CD4-positive, alpha-beta T cell treated with Interleukin-17A for 4 hours (primary cell): ENCODE measurements at places on chromosomes 13 and 19.
A peak's percentile ranks its signal among the peaks of the same experiment; 100 is the strongest.

DNA sequence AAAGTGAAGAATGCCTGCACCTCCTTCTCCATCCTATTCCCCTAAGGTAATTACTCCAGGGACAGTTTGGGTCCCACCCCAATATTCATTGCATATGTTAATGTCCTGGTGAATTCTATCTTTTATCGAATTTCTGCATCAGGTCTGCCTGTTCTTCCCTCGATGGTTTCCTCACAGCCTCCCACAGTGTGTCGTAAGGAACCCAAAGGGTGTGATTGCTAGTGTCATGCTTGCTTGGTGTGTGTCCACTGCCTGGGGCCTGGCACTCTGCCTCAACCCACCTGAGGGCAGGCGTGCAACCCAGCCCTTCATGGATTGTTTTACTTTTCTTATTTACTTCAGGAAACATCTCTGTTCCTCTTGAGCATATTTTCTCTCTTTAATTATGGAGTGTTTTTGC is 60.2 kb upstream of the CYSLTR2 start:
- no peak for DNase-seq

- DNase-seq = no peak
These were observed 30.4 kb upstream of the HMGB1 start for GRCh38 chr13:30496147-30496546.

DNA sequence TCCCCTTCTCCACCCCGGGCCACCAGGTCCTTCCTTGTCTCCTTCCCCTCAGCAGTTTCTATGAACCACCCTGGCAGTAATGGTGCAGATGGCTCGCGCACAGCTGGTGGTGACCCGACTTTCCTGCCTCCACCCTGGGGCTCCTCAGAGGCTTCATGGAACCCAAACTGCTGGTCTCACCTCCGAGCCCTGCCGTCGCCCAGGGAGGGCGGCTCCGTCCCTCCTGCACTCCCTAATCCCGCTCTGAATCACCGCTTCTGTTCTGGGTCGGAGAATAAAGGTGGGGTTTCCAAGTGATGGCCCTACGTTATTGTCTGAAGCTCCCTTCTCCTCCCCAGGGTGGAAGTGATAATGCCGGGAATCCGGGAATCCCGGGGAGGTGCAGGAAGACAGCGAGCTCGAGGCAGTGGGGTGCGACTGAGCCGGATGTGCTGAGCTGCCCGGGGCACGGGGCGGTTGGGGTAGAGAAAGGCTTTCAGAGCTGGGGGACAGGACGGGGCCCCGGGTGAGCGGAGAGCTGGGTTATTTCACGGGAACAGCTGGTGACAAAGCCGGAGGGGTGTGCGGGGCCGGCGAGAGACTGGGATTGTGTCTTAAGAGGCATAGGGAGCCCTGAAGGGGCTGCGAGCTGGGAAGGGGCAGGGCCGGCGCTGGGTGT is 711 bp downstream of the FUT2 start:
- DNase-seq = peak; percentile 32

DNA sequence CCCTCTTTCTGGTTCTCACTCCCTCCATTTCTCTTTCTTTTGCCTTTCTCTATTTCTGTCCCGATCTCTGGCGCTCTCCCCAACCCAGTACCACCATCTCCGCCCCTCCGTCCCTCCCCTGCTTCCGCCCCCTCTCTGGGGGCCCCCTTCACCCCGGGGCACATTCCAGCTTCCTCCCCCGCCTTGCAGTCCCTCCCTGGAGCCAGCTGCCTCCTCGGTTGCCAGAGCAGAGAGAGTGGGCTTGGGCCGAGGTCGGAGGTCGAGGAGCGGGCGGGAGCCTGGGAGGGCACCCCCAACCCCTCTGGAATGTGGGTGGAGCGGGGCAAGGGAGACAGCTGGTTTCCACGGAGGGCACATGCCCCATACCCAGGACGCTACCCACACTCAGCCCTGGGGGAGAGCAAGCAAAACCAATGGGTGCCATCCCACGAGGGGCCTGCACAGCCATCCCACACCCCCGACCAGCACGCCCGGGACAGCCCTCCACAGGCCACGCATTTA is 6.5 kb upstream of the CIRBP start:
- no peak for DNase-seq

DNA sequence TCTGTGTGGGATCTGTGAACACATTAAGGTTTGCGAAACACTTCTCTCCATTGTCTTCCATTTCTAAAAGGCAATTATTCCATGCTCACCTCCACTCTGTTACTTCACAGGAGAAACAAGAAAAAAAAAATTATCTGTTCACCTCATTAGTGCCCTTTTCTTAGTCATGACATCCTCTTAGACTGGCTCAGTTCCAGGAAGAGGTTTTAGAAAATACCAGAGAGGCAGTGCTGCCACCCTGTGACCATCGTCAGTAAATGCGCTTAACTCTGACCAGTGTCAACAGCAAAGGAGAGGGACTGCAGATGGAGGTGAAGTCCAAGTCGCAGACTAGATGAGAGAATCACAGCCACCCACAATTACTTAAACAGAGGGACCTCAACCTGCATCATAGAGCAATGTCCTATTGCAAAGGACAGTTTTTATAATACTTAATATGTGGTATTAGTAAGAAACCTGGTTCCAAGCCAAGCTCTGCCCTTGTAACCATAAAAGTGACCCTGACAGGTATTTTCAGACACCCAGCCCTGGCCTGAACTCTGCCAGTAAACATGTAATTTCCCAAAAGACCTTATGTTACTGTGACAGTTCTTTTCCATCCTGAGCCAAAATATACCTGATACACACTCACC is 19.4 kb downstream of the CEACAM21 start:
- DNase-seq = peak; percentile 78

DNA sequence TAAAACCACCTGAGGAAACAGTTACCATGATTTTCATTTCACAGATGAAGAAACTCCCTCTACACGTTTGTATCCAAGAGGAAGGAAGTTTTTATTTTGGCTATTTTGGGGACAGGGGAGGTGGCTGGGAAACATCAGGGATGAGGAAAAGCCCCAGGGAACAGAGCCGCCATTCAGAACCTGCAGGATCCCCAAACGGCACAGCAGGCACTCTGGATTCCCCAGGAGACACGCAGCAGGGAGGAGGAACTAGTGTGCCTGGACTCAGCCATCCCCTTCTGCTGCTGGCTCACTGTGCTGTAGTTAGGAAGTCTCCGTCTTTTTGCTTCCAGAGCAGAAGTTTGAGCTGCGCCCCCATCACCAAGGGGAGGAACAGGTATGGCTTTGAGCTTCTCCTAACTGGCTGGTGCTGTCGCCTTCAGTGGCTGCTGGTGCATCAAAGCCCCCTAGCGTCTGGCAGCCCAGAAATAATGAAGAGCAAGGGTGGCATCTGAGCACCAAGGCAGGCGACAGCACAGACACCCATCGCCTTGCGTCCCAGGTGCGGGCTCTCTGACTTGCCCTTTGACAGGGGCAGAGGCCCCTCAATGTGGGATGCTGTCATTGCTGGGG is 4.2 kb downstream of the NAPA start:
- DNase-seq = no peak

DNA sequence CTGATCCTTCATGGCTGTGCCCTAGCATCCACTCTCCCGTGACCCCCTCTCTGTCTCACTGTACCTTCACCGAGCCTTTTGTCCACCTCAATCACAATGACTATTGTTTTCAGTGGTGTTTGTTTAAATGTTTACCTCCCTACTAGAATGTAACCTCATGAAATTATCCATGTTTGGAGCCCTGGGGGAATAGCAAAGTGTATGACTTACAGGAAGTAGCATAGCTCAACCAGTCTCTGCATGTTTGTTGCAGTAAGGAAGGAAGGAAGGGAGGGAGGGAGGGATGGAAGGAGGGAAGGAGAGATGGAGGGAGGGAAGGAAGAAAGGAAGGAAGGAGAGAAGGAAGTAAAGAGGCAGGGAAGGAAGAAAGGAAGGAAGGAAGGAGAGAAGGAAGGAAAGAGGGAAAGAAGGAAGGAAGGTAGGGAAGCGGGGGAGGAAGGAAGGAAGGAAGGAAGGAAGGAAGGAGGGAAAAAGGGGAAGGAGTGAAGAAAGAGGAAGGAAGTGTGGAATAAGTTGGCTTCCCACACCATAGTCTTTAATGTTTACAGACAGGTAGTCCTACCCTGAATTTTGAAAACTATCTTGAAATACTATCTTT is 421.4 kb downstream of the COG6 start:
- no peak for DNase-seq

DNA sequence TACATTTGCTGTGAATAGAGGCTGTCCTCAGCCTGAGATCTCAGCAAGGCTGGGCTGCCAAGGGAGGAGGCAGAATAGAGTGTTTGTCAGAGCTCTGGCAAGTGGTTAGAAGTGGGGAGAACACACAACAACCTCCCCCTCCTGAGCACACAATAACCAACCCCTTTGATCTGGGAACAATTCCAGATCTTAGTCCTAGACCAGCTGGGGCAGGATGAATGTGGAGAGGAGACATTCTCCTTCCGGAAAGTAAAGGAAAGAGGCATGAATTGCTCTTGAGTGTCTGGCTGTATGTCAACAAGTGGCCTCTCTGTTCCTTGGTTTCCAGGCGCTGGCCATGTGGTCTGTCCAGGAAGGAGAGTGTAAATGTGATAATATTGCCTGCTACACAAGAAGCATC is 114.9 kb upstream of the TMTC4 start:
- no peak for DNase-seq

DNA sequence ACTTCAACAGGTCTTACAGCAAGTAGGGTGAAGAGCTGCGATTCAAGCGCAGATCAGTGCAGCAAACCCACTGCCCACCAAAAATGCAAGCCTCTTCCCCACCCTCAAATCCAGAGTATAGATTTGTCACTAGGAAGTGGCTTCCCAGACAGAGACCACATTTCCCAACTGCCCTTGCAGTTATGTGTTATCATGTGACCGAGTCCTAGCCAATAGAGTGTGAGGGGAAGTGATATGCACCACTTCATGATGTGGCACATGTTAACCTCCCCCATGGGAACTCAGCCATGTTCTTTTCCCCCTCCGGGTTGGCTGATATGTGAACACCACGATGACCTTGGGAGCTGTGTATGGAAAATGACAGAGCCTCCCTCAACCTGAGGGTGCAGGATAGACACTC is 50.8 kb downstream of the MBD3L2B start:
- DNase-seq = no peak

DNA sequence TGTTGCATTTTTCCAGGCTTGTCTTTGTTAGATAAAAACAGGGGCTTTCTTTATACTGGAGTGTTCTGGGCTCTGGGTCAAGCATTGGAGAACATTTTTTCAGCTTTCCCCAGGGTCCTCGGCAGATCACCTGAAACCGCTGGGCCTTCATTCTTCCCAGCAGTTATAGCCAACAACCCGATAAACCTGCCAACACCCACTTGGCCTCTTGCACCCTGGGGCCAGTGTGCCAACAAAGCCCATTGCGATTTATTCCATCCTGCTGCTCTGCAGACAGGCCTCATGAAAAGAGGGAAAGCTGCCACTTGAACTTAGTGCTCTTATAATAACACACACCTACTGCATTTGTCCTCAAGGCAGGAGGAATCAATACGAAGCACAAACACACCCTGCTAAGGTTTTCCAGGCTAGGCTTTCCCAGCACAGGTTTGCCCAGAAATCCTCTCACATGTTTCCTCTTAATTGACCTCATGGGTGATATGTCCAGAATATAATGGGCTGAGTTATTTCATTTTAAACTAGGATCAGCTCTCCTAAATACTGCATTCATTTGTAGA is 669.3 kb downstream of the LIG4 start:
- DNase-seq = no peak

DNA sequence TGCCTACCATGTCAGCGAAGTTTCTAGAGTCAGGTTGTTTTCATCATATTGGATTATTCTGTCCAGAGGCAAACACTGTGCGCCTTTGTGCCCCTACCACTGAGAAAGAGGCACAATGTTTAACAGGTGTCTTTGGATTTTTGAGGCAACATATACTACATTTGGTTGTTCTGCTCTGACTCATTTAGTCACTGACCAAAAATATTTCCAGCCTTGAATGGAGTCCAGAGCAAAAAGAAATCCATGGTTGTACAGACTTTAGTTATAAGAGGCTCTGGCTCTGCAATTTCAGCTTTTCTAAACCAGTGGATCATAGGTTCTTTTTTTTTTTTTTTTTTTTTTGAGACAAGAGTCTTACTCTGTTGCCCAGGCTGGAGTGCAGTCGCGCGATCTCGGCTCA is 35.7 kb downstream of the LACC1 start:
- no peak for DNase-seq

GRCh38 chr19:28331596-28331995 is 881.4 kb downstream of the UQCRFS1 start:
- DNase-seq = no peak

DNA sequence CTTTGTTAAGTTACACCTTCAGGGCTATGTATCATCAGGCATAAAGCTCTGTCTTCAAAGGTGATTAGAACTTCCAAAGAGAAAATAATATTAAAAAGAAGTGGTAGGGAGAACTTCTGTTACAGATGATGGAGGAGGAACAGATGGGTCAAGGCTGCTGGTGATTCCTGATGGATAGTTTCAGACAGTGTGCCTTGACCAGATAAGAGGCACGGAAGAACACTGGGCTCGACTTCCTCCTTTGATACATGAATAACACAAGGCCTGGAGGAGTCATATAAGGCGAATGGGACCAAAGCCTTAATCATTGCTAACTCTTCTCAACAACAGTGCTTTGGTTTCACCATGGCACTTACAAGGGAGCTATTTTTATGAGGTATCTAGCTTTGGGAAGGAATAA is 128.1 kb upstream of the RXFP2 start:
- DNase-seq = no peak

- no peak for DNase-seq
These were observed 17.1 kb upstream of the MAP3K10 start for GRCh38 chr19:40174092-40174491.

DNA sequence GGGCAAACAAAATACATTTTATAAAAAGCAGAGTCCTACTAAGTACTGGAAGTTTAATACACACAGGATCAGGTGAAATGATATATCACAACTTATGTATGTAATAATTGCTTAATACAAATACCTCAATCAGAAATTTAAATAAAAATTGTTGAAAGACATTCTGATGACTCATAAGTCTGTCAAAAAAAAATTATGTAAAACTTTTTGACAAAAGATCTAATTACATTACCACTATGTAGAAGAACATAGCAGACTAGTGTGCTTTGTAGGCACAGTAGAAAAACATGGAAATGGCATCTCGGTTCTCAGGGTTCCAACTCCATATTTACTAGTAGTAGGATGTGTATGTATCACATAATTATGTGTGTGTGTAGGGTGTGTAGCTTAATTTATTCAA is 156.2 kb downstream of the DNAJC3 start:
- DNase-seq = no peak

GRCh38 chr13:80339912-80340650 is 845 bp downstream of the SPRY2 start:
- DNase-seq = no peak

DNA sequence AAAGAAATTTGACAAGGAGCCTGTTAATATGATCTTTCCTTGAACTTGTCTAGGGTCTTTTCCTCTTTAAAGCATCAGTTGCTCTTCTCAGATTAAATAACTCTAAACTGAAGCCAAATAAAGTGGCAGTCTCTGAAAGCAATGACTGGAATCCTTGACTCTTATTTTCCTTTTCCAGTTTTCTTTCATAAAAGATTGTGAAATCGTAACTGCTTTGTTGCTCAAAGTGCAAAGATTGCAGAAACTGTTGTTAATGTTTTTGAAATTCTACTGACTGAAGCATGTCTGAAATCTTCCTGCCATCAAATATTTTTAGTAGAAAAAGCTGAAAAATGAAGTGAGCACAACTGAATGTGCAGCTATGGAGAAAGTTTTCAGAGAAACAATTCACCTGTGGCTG is 1.9 kb downstream of the NHLRC3 start:
- no peak for DNase-seq

- no peak for DNase-seq
These were observed 187.6 kb downstream of the STK24 start for GRCh38 chr13:98389319-98389718.

- DNase-seq = no peak
These were observed 33.5 kb downstream of the CLEC17A start for GRCh38 chr19:14616407-14616806.

- peak; percentile 37 for DNase-seq
These were observed 12.7 kb downstream of the CEACAM21 start for GRCh38 chr19:41588497-41589209.
